NCI-H1092 (cell line): ENCODE measurements at places on chromosomes 3 and 15.

- no peak for DNase-seq
Observed at GRCh38 chr3:49349348-49350114, 8.6 kb downstream of the GPX1 start.

DNA sequence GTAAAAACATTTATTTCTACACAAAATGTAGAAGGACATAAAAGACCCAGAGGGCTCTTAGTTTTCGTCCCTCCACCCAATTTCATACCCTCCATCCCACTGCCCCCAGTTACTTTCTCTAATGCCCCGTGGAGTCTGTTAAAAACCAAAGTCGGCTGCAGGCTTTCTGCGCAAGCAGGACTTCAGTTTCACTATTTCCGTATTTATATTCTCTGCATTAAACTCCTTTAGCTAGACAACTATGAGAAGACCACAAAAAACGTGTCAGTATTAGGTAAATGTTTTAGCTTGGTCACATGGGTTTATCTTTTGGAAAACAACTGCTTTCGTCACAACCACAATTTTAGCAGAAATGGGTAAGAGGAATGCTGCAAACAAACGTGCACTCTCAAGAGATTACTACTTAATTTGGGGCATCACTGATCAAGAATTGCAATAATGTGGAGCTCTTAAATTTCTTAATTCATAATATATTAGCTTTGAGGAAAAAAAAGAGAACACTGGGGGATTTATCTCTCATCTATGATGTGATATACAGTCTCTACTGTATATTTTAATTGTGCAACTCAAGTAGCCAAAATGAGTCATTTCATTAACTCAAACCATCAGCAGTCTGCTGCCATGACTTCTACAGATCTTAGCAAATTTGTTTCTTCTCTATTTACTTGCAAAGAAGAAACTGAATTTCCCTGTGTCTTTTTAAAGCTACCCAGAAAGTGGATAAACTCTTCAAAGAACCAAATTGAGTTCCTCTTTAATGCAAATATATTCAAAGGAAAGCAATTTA is 740 bp upstream of the NSMCE3 start:
- no peak for DNase-seq

DNA sequence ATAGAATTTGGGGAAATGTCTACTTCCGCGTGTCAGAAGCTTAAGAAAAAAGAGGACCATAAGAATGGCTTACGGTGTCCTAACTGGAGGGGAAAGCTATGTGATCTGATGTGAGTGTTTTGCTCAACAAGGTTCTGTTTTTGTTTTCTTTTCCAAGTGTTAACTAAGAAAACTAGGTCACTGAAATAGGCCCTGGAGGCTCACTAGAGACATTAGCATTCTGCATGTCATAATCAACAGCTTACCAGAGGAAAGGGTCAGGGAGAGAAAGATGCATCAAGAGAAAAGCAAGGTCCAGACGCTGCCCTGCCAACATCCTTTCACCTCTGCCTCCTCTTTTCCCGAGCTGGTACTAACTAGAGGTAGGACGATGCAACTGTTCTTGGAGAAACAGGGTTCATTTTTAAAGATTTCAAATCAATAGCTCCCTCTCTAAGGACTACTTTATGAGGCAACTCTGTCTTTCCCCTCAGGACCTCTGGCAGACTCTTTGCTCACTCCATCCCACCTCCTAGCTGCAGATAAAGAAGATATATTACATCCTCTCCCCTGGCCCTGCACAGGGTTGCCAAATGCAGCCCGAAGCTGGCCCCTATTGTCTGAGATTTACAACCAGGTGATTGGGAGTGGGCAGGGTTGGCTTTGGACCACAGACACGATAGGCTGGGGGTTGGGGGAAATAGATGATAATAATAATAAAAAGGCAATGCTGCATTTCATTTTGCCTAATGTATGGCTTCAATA is 209.9 kb upstream of the SLC2A2 start:
- DNase-seq: no peak

- peak; percentile 47 for DNase-seq
Observed at GRCh38 chr15:35751413-35752133, 205.6 kb upstream of the DPH6 start.

DNA sequence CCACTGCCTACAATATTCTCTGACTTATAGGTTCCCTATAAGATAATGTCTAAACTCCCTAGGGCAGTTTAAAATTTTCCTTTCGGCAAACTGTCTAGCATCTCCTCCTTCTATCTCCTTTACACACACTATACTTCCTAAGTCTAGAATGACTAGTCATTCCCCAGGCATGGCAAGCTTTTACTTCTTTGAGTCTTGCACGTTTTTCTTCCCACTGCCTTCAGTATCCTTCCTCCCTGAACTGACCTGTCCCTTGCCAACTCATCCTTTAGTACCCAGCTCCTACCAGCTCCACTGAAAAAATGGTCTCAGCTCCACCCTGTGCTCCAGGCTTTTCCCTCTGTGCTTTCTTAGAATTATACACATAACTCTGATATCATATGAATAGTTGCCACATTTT is 93.8 kb upstream of the KBTBD8 start:
- DNase-seq: no peak

- DNase-seq: no peak
Observed at GRCh38 chr3:22920006-22920405, 283.1 kb upstream of the UBE2E2 start.

DNA sequence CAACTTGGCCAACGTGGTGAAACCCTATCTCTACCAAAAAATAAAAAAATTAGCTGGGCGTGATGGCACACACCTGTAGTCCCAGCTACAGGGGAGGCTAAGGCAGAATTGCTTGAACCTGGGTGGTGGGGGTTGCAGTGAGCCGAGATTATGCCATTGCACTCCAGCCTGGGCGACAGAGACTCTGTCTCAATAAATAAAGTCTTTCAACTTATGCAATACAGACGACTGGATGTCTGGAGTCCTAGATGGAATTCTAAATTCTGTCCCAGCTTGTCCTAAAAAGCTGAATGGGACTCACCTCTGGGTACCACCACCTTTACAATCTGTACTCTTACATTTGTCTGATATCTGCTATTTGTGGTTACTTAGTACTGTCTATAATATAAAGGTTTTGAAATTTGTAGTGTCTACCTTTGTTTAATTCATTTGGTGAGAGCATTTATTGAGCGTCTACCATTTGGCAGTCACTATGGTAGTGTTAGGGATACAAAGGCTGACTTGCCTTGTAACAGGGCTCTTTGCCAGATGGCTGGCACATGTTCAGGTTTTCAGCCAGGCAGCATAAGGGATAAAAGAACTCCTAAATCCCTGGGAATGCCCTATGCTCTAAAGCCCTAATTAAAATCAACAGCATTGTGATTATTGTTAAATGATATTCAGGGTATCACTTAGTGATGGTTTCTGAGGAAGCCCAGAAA is 7.2 kb upstream of the ZNF609 start:
- DNase-seq: peak; percentile 71

GRCh38 chr3:118478706-118479276 is 555.9 kb downstream of the IGSF11 start:
- DNase-seq: no peak

GRCh38 chr15:92693691-92694331 is 38.2 kb upstream of the FAM174B start:
- peak; percentile 33 for DNase-seq

- no peak for DNase-seq
Observed at GRCh38 chr3:189092547-189092946, 79.2 kb upstream of the TPRG1 start.

DNA sequence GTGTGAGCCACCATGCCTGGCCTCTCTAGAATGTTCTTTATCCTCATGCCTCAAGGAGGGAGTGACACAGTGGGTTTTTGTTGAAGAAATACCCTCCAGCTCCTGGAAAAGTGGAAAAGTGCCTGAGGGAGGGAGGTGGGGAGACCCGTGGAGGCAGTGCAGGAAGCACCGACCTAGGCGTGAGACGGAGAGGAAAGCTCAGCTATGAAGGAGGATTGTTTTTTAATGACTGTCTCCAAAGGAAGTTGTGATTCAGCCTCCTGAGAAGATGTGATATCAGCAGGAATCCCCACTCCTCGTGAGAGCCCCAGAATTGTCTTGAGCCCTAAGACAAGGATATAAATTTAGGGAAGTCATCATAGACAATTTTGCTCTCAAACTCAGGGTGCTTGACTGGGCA is 21.7 kb downstream of the RPLP1 start:
- no peak for DNase-seq

DNA sequence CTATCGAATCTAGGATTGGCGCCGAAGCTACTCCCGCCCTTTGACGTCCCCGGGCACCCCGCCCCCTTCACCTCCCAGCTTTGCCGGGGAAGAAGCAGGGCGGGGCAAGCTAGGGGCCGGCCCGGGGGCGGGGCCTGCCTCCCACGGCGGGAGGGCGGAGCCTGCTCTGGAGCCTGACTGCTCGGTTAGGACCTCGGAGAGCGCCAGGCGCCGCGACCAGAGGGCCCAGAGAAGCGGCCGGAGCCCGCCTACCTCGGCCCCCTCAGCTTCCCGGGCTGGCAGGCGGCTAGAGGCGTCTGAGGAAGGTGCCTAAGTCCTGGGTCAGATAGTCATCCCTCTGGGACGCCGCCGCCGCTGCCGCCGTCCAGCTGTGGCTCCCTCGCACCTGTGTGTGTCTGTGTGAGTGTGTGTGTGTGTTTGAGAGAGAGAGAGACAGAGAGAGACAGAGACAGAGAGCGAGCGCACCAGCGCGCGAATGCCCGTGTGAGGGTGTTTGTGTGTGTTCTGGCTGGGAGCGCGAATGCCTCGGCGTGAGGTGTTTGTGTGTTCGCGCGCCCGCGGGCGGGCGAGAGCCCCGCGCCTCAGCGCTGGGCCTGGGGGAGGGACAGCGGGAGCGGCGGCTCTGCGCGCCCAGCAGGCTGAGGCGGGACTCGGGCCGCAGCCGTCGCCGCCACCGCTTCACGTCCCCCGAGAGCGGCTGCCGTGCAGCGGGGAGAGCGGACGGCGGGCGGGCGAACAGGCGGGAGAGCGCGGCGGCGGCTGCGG is at the start of gene STXBP5L:
Gene STXBP5L, plus strand, starts transcription at position 176 of the 765 bp plus-strand sequence. CDS start 1,374 bp downstream, outside the sequence.
- peak; percentile 96 for DNase-seq

DNA sequence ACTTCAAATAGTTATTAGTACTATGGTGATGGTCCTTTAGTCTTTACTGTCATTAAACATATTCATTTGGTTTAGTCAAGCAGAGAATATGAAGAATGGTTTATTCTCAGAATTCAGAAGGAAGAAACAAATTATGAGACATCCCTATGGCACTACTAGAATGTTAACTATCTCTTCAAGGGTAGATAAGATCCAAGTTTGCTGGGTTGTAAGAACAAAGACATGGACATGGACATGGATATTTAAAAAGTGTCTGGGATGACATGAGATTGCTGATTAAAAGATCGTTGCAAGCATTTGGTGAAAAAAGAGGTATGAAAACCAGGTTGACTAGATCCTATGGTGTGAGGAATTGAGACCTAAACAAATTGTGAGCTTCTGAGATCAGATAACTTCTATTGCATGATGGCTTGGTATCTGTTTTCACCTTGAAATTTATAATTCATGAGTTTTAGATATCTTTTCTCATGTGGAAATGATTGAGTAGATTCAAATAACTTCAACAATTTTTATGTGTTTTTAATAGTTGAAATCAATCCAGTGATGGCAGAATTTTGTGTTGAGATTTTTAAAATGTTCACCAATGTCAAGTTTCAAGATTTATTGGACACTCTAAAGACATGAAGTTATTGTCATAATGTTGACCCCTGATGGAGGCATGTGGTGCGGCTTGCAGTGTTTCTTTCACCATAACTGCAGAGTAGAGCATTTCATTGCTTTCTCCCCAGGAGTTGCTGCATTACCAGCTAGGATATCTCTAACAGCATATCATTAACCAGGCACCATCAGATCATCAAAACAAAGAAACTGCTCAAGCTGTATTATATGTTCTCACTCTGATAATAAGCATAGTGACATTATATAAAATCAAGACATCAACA is 72.6 kb downstream of the NAALADL2 start:
- DNase-seq: no peak

DNA sequence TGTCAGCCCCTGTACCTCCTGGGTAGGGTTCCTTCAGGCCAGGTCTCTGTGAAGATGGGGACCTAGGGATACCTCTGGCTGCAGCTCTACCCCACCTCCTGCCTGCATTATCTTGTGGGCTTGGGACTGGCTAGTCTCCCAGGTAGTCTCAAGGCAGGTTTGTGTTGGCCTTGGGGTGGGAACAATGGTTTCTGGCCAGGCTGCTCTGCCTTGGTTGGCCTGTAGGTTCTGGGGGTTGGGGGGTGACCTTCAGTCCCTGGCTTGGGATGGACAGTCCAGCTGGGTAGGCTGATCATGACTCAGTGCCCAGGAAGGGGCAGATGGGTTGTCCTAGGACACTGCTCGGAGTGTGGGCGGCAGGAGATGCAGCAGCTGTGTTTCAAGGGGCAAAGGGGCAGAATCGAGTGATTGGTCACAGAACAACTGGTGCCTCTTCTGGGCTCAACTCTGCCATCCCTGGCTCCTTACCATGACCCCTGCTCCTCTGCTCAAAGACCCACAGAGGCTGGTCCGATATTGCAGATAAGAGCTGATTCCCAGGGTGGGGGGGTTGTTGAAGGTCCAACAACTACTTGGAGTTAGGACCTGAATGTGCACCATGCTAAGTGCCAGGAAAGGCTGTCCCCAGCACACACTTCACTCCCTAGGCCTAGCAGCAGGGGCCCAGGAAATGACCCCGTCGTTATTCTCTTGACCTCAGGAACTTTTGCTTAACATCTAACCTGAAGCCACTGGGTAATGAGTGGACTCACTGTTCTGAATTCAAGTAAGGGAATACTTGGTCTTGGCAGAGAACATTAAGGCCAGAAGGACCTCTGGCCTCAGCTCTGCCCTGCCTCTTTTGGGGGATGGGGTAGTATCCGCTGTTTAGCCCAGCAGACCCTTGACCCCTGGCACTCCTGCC is 18.1 kb upstream of the BSN start:
- no peak for DNase-seq

GRCh38 chr15:77402740-77403379 is 17.0 kb downstream of the PEAK1 start:
- no peak for DNase-seq

GRCh38 chr3:60190073-60190472 is 1061.2 kb downstream of the FHIT start:
- DNase-seq: no peak

DNA sequence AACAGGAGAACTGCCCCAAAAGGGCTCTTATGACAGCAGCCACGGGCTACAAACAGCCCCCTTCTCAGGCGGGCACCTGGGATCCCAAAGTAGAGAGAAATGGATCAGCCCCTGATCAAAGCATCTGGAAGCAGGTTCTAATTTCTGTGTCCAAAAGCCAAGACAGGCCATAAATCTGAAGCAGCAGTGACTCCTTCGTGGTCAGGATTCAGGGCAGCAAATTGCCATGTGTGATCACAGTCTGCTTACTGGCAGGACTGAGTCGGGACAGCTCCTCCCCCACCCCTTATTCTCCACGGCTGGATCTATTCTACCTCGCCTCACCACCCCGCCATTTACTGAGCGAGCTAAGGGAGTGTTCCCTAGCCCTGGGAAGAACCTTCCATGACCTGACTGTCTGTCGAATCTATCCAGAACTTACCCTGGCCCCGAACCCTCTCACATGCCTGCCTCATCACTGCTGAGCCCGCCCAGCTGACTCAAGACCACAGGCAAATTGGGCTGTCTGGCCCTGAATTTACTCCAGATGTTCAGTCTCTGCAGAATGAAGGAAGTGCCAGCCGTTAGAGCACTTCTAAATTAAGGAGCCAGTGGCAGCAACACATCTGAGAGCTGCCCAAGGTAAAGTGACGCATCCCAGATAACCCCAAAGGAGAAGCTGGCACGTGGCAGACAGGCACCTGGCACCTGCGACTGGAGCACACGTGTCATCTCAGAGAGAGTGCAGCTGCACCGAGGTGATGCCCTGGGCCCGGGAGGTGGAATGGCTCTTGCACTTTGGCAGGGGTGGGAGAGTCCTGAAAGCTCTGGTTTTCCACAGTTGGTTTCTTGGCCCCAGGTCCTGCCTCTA is 1.3 kb downstream of the LRRC15 start:
- DNase-seq: no peak
